NCI-H1048 (cell line): ENCODE measurements at places on chromosomes 16 and 17.

DNA sequence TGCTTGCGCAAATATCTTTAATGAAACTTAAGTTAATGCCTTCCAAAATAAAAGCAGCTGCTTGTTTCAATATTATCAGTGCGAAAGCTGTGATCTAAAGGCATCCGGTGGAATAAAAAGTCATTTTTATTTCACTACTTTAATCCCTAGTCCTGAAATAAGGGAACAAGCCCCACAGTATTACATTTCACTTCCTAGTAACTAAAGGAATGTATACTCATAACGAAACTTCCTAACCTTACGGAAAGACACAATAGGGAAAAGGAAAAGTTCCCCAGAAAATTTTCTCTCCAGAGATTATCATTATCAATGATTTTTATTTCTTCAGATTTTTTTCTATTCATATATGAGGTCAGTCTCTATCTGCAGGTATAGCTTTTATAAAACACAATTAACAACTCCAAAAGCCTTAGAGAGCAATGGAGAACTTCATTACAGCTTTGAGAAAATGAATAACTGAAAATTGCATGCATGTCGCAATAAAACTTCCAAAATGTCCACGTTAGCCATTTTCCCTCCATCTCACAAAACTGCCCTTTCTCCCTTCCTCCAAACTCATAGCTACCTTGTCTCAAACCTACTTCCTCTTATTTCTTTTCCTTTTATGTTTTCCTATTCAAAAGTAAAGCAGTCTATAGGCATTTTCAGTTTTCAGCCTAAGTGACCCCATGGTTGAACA, 154.3 kb upstream of the MED13 start:
- DNase-seq: no peak

DNA sequence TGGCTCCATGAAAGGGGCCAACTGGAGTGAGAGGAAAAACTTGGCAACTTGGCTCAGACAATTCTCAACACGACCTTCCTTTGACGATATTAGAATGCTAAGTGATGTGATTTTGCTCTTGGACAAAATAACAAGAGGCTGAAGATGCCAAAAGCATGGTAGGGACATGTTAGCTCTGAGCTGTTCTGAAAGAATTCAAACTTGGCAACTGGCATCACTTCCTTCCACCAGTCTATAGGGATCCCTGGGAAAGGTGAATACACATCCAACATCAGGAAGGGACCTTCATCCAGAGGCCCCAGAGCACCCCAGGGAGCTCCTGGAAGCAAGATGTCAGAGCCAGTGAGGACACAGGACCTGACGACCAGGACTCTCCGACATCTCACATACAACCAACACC, 4.3 kb downstream of the KRT37 start:
- DNase-seq: no peak

DNA sequence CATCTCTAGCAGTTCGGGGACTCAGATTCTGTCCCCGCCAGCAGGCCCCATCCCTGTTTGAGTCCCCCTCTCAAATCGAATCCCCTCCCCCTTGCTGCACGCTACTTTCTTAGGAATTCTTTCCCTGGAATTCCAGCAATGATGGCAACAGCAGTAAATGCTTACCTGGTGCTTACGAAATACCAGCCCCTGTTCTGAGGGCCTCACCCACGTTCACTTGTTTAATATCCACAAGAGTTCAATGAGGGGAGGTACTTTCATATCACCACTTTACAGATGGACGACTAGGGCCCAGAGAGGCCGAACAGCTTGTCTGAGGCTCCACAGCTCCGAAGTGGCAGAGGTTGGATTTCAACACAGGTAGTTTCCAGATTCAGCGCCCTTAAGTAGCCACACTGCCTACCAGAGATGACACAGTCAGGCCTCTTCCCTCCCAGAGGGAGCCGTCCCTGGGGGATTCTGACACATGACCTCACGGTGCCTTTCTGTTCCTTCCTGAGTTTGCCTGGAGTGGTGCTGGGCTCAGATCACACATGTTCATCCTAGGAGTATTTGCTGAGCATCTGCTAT, 120.7 kb upstream of the GSE1 start:
- no peak for DNase-seq

DNA sequence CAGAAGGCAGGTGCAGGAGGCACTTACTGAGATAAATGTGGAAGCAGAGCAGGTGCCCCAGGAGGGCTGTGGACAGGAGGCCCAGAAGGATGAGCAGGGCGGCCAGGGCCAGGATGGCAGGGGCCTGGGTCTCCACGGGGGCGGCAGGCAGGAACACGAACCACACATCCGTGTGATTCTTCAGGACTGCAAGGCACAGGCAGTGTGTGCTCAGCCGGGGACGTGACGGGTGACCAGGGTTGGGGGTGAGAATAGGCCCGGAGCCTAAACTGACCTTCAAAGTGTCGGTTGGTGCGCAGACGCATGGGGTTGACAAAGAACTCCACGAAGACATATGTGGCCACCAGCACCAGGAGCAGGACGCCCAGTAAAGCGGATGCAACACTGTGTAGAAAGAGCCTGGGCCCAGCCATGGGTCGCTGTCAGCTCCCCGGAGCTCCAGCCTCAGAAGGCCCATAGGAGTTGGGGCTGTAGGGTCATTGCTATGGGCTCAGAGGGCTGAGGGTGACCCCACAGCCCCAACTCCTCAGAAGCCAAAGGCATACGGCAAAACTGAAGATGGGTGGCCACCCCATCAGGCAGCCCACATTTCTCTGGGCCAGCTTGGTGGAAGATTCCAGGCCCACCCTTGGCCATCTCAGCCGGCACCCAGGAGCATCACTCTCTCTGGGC, 5.4 kb upstream of the TPPP3 start:
- no peak for DNase-seq

DNA sequence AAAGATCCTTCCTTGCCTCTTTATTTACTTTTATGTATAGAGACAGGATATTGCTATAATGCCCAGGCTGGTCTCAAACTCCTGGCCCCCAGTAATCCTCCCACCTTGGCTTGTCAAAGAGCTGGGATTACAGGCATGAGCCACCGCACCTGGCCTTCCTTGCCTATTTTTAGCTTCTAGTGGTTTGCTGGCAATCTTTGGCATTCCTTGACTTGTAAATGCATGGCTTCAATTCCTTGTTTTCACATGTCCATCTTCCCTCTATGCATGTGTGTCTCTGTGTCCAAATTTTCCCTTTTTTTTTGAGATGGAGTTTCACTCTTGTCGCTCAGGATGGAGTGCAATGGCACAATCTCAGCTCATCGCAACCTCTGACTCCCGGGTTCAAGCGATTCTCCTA, 22.5 kb downstream of the HEXIM2 start:
- DNase-seq: no peak

GRCh38 chr17:81910840-81911276, 341 bp downstream of the PCYT2 start:
- no peak for DNase-seq

GRCh38 chr16:4746991-4747574, 12.7 kb downstream of the DNAAF8 start:
- no peak for DNase-seq

DNA sequence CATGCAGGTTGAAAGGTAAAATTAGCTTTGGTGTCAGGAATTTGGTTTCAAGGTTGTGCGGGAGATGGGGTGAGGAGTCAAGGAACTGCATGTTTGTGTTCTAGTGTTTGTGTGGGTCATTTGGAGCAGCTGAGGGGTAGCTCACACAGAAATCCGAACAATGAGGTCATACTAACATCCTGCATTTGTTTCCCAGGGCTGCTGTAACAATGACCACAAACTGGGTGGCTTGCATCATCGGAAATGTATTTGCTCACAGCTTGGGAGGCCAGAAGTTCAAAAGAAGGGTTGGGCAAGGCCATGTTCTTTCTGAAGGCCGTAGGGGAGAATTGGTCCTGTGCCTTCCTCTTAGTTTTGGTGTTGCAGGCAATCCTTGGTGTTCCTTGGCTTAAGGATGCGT, 287.4 kb downstream of the HAPSTR1 start:
- no peak for DNase-seq

GRCh38 chr17:50918071-50918932, 52.1 kb upstream of the TOB1 start:
- no peak for DNase-seq

DNA sequence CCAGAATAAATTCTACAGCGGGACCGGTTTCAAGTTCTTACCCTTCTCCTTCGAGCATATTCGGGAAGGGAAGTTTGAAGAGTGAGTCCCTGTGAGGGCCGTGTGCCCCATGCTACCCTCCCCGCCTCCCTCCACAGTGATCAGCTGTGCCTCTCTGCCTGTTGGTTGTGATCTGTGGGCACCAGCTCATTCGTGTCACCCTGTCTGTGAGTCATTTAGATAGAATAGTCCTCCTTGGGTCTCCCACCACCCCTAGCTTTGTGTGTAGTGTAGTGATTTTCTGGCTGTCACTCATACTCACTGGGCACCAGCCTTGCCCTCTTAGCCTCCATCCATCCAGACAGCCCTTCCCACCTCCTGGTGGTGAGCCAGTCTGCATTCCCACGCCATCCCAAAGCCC, 15.0 kb upstream of the NAGLU start:
- no peak for DNase-seq

DNA sequence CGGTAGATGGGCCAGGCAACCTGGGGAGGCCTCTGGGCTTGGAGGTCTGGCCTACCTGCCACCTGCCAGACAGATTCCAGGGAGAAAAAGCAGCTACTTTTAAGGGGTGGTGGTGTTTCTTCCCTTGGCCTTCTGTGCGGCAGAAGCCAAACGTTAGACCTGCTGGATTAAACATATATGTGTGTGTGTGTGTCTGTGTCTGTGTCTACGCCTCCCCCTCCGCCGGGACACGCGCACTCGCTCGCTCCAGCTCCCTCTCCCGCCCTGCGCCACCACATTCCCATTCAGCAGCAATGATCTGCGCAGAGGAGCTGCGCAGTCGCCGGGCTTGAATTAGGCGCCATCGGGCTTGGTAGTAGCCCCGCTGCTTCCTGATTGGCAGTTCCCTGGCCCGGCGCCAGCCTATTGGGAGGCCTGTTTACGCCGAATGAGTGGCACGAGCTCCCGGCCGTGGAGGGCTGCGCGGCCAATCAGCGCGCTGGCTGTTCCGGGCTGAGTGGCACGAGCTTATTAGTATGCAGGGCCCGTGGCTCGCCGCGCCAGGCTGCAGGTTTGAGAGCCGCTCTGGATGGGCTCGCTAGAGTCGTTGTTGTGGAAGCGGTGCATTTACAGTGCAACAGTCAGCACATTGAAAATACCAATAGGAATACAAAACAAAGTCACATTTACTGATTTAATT, at the start of gene BAHCC1:
Gene BAHCC1 (plus strand): TSS at position 537 of the 679 bp plus-strand sequence. CDS start 4,283 bp downstream, outside the sequence.
- DNase-seq: peak; percentile 100

GRCh38 chr16:60074378-60074777, 1340.3 kb upstream of the GOT2 start:
- no peak for DNase-seq

DNA sequence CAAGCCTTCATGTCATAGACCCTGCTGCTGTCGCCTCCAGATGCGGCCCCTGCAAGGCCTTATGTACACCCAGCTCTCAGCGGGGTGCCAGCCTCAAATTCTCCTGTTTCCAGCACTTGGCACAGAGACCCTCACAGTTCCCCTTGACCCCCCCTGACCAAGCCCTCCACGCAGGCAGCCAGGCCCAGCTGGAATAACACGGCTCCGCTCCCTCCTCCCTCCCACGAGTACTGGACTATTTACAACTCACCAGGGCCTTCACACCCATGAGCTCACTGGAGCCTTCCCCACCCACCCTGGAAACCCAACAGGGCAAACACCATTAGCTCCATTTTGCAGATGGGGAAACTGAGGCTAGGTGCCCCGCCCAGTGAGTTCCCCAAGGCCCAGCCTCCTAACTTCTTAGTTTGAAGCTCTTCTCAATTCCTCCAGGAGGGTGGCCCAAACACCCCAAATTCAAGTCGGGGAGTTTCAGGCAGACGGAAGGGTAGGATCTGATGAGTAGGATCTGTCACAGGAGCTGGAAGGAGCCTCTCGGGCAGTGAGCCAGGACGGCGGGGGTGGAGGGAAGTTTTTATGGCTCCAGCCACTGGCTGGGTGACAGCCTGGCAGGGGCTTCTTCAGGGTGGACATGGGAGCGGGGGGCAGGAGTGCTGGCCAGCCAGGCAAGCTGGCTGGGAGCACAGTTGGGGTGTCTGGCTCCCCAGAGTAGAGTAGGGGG, 17.5 kb upstream of the DLX4 start:
- DNase-seq: no peak

GRCh38 chr16:29811896-29812665, at the start of gene PRRT2:
PRRT2 (plus strand) TSS chr16:29812193; CDS start chr16:29813055, 862 bp downstream.
- no peak for DNase-seq

DNA sequence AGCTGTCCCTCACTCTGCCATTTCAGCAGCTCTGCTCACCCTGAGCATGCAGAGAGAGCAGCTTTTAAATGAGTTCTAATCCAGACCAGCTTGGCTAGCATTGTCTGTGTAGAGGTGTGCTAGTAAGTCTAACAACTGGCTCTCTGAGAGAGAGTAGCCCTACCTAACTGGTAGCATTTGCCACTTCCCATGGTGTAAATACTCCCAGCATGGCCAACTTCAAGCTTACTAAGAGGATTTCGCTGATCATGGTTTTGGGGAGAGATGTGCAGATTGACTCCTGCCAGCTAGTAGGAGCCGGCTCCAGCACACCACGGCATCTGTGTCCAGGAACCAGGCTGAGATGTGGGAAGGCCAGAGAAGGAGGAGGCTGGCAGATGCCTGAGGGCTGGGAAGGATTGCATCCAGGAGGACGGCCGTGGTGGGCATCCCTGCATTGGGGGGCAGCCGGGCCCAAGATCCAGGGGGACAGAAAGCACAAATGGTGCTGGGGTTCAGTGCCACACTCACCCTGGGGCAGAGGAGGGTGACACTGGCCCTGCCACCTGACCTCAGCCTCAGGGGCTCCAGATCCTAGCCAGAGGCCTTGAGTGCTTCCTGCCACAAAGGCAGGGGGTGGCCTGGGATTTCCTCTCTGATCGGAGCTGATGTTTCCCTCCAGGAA, 394.9 kb upstream of the TNRC6C start:
- no peak for DNase-seq

DNA sequence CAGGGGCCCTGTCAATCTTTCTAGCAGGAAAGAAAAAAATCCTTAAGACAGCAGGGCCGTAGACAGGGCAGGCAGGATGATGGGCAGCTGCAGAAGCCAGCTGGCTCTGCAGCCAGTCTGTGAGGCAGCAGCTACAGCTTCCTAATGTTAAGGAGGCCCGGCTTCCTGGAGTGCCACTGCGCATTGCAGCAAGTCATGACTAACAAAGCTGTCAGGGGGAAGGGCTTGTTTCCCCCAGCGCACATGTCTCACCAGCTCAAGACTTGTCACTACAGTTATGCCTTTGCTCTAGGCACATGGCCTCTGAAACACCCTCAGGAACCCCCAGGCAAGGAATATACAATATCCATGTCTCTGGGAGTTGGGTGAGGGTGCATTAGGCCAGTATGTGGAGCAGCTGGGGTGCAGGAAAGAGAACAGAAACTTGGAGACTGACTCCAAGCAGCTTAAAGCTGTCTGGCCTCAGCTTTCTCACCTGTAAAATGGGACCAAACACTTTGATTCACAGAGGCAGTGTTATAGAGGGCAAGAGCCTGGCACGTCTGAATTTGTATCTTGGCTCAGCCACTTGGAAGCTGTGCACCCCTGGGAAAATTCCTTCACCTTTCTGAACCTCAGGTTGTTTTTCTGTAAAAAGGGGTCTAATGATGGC, 220.0 kb downstream of the HAPSTR1 start:
- DNase-seq: no peak

DNA sequence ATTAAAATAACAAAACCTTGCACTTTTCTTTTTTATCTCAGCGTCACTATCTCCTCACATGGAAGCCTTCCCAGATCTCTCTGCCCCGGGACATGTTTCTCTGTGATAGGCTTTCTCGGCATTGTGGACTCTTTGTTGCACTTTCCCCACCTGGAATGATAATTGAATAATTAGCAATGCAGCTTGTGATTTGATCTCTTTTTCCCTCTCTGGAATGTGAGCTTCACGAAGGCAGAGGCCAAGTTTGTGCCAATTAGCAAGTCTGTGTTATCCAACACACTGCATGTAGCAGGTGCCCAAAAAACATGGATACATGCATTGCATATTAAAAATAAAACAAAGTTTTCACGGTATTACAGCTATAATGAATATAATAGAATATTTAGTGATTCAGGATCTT, 431.2 kb downstream of the HAPSTR1 start:
- no peak for DNase-seq
